Epithelial cell of prostate (primary cell): ENCODE measurements at places on chromosomes 4 and X.

GRCh38 chr4:1241936-1242505, 6.9 kb downstream of the CTBP1 start:
- no peak for DNase-seq

DNA sequence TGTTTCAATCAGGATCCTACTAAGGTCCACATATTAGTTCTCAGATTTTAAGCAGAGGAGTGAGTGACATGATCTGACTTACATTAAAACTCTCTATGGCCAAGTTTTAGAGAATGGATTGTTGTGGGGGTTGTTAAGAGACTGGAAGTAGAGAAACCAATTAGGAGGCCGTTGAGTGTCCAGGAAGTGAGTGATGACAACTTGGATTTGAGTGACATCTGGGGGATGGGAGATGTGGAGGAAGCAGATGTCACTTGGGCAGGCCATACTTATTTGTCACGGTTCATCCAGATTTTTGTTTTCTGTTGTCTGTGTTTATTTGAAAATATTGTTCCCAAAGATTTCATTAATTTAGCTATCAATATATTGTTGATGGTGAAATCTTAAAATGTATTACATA, 28.3 kb downstream of the ADD1 start:
- DNase-seq: no peak

- DNase-seq: no peak
Observed at GRCh38 chr4:48141048-48141447, 7.0 kb upstream of the TXK start.

DNA sequence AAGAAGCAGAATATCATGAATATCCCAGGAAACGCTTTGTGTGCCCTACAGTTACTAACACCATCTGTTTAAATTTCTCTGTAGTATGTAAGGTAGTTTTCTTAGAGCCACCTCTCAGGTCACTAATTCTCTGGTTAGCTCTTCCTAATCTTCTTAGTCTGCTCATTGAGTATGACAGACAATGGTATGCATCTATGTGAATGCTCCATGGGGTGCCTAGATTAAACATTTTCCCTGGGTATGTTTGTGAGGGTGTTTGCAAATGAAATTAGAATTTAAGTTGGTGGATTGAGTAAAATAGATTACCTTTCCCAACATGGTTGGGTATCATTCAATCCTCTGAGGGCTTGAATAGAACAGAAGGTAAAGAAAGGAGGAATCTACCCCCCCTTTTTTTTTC, 233.0 kb downstream of the PCDH18 start:
- no peak for DNase-seq

DNA sequence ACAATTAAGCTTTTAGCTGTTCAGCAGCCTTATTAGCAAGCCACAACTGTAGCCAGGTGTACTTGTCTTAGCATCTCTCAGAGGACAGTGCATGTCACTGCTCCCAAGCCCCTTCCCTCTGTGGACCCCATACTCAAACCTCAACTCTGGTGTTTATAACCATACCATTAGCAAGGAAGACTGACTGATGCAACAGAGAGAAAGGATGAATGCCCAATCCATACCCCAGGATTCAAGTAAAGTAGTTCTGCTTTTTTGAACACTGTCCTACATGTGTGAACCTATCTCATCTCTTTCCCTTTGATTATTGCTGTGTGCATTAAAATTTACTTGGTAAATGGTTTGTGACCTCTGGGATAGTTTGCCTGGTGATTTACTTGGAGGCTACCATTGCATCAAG, 22.8 kb upstream of the CYBB start:
- no peak for DNase-seq

GRCh38 chrX:21926527-21927278, 13.8 kb upstream of the SMS start:
- DNase-seq: peak; percentile 60

DNA sequence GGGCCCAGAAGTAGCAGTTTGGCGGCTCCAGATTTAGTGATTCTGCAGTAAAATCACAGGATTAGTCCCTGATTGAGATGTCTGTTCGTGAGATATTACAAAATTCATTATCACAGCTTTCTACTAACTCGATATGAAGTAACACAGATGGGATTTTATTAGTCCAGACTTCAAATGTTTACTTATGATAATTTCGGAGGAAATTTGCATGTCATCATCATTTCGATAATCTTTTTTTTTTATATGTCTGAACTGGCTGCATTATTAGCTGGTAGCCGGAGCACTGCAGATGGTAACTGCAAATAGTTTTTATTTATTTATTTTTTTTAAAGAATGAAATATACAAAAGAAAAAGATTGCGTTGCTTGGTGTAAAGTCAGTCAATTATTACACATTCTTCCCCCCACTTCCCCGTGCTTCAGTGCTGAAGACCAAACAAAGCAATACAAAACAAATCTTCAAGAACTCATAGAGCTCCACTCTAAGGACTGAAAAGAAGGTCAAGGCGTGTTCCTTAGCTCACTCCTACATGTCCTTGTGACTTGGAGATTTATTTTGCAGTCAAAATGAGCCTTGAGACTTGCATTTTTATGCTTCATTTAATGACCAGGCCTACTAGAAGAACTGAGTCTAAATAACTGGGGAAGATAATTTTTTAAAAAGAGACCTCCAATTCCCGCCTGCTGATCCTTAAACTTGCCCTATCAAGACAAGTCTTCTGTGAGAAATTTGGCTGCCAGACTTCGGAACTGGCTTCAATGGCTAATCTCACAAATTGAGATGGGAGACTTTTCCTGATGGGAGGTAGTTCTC, 11.7 kb upstream of the PITX2 start:
- DNase-seq: no peak

- peak; percentile 74 for DNase-seq
Observed at GRCh38 chr4:77172336-77172735, 15.3 kb downstream of the CCNG2 start.

GRCh38 chr4:43763029-43763610, 685.5 kb downstream of the KCTD8 start:
- no peak for DNase-seq

DNA sequence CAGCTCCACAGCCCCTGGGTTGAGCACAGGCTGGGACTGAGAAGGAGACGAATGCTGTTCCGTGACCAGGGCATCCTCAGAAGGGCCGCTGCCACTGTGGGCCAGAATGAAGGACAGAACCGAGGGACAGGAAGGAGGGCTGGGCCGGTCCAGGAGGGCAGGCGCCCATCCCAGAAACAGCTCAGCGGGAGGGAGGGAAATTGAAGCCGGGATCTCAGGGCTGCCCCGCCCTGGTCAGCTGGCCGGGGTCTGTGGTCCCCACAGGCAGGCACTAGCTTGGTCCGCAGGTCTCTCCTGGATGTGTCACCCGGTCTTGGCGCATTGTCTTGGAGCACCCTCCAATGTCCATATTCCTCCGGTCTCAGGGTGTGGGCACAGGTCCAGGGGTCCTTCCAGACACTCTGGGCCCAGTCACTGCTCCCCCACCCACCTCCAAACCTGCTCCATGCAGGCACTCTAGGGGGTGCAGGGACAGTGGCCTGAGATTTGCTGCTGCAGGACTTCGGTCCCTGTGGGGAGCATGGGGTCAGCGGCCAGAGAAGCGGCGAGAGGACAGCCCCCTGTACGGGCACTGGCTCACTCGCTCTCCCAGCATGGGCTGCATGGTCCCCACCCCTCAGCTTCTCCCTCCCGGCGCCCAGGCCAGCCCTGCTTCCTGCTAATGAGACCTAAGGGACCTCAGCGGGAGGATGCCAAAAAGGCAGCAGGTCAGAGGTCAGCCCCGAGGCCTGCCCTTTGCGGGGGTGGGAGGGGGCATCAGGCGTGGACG, 23.9 kb upstream of the MXD4 start:
- DNase-seq: no peak

DNA sequence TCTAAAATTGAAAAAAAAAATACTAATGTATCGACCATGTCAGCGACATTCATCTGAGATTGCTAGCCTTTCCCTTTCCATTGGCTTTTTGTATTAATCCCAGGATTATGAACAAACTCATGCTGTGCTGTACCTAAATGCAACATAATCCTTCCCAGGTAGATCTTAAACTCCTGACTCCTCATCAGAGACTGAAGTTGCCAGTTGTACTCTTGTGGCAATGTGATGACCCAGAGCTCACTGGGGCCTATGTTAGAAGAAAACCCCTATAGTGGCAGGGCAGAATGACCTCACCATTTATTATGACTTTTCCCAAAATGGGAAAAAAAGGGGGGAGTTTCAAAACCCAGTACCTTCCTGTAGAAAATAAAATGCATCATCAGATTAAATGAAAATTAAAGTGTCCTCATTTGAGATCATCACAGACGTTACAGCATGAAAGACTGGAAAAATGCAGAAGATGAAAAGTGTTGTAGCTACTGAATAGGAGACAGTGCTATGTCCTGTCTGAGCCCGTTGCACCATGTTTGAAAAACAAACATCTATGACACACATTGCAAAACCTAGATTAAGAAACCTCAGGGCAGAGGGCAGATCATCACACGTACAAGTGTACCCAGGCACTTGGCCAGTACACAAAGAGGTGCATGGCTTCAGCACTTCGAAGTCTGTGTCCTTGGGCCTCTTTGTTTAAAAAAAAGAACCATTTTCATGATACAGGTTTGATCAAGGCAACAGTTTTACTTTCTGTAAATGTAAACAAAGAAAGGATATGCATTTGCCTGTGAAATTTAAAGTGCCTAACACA, 6.8 kb upstream of the ACSL4 start:
- no peak for DNase-seq

DNA sequence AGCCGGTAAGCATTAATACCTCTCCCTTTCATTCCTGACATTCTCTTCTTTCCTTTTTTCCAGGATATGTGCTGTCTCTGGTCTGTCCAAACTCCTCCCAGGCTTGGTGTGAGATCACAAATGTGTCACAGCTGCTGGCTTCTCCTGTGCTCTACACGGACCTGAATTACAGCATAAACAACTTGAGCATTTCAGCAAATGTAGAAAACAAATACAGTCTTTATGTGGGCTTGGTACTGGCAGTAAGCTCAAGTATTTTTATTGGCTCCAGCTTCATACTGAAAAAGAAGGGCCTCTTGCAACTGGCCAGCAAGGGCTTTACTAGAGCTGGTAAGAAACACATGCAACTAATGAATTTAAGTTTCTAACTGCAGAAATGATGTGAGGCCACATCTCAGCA, 8.4 kb downstream of the NIPAL1 start:
- DNase-seq: no peak

GRCh38 chrX:12065251-12065650, 73.0 kb upstream of the FRMPD4 start:
- no peak for DNase-seq

- no peak for DNase-seq
Observed at GRCh38 chrX:152814048-152814447, 16.5 kb downstream of the CETN2 start.

- DNase-seq: no peak
Observed at GRCh38 chrX:24166078-24166477, 16.5 kb downstream of the ZFX start.

DNA sequence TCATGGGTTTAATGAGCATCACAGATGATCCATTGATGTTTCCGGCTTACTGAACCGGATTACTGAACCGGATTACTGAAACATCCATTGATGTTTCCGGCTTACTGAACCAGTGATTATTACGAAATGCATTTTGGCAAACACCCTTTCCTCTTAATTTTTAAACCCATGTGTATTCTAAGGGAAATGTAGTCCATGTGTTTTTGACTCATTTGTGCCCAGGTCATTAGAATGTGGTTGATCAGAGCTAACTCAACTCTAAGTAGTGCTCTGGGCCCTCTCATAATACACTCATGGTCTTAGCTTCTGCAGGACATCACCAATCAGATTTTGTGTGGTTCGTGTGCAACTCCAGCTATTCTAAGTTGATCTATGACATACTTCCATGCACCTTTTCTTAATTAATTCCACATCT, 141.6 kb downstream of the SPATA18 start:
- no peak for DNase-seq

DNA sequence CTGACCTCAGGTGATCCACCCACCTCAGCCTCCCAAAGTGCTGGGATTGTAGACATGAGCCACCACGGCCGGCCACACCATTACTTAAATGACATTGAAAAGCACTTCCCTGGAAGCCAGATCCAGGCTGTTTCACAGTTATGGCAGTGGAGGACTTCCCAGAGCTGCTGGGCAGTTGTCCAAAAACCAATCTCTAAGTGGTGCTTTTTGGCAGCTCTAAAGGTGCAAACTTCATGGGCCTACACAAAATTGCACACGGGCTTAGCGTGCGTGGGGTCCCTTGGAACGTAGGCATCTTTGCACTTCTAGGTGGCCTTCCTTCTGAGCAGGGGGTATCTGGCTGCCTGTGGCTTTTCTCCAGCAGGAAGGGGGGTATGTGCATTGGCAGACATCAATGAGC, 172.3 kb downstream of the SHOX start:
- no peak for DNase-seq

- DNase-seq: no peak
Observed at GRCh38 chr4:3007724-3008123, 44.4 kb downstream of the GRK4 start.

- no peak for DNase-seq
Observed at GRCh38 chr4:139814323-139815015, 148.8 kb downstream of the MGST2 start.

DNA sequence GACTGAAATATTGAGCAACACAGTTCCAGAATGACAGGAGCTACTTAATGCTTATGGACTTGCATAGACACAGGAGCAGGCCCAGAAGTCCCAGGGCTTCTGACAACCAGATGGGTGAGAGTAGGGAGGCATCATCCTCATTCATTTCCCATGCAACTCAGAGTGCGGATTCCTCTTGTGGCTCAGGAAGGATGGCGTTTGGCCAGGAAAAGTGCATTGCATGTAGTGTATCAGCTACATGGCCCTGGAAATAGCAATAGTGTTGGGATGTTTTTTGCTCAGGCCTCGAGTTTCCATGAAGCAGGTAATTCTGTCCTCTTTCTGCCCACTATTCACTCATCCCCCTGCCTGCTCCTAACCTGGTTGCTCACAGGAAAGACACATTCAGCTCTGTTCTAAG, 136.6 kb downstream of the PDGFRA start:
- no peak for DNase-seq

DNA sequence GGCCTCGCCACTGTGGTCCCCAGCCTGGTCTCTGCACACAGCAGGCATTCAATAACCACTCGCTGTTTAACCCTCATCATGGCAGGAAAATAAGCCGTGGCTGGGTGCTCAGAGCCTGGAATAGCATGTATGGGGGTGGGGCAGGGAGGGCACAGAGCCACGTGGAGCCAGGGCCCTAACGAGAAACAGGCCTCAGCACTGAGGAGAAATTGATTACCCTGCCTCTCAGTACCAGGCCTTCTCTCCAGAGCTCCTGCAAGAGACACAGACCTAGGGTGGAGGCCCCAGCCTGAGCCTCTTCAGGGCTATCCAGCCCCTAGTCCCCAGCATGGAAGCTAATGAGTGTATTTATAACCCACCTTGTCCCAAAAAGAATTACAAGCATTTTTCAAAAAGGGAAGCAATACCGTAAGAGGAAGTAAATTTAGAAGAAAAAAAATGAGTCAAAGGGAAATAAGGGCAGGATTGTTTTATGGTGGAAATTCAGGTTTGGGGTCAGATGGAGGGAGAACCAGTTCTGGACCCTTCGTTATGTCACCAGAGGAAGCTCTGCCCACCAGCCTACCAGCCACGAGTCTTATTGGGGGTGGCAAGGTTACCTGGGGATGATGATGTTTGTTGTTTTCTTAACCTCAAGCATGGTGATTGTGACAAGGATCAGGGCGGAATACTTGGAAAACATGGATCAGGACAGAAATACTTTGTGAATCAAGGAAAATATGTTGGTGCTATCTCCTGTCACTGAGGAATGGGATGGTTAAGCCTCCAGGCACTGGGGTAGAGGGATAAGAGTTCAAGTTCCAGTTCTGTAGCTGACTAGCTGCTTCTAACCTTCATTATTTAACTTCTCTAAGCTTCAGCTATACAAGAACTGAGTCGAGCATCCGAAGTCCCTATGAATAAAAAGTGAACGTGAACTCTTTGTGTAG, 101.9 kb upstream of the RBPJ start:
- DNase-seq: no peak
